Right lung (tissue), 10 donors: ENCODE measurements at places on chromosomes 1 and 21. TPM values are rescaled to one million over a fixed set of nuclear protein-coding genes. Genes with fewer than 3 reads are reported as not detected.

GRCh38 chr1:55635856-55636255 lies 420.7 kb upstream of the USP24 start:
- DNase-seq: no peak

DNA sequence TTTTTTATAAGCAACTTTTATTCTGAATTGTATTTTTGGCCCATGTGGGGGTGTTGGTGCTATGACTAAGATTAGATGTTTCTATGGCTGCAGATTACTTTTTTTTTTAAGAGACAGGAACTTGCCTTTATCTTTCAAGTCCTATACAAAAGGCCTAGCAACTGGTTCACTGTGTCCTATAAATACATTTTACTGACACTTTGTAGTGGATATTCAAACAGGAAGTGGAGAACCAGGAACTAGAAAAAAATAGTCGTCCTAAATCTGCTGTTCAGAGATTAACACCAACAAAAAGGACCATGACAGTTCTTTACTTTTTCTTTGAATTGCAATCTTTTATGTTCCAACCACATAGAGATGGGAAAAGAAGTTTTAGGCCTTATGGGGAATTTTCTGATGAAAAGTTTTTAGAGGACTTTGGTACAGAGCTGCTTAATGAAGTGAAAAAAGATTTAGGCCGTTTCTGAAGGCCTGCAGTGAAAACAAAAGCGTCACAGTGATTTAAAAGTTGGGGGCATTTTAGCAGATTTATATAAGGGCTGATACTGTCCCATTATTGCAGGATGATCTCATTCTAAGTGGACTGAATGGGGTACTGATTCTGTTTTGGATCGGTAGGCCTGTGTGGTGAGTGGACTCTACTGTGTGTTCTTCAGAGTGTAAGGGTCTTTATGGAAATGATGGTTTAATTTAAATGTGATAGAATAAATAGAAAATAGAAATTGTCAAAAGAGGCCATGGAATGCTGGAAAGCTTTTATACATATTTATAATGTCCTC lies 136.4 kb upstream of the DEPDC1 start:
- DNase-seq: no peak

GRCh38 chr1:196861429-196861828 lies 26.4 kb upstream of the CFHR4 start:
- DNase-seq: no peak

DNA sequence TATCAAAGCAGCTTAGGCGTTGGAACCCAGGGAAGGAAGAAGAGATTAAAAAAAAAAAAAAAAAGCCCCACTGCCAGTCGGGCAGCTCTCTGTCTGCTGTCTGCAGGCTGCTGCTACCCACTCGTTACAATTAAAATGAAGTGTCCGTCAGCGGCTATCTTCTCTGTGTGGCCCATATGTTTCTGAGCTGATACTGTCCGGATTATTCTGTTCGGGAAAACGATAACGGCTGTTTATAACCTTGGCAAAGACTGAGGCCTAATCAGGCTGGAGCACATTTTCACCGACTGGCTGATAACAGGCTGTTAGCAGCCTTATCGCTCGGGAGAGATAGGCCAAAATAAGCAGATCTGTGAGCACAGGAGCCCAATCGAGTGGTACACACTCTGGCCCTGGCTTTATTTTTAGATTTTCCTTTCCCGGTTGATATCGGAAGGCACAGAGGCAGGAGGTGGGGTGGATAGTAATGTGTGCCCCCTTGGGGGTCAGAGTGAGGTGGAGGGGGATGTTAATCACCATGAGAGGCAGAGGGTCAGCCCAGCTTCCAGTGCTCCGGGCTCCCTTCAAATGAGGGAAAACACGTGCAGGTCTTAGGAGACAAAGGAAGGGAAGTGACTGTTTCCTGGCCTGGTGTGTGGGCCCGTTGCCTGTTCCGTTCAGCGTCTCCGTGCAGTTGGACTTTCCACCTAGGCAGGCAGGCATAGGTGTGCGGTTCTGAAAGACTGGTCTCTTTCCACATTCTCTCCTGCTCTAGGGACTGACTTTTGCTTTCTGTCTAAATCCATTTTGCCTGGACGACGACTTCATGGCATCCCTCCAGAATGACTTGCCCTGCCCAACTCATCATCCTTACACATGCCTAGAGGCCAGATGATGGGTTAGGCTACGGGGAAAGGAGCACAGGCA lies 153.4 kb downstream of the PBX1 start:
- DNase-seq: no peak

DNA sequence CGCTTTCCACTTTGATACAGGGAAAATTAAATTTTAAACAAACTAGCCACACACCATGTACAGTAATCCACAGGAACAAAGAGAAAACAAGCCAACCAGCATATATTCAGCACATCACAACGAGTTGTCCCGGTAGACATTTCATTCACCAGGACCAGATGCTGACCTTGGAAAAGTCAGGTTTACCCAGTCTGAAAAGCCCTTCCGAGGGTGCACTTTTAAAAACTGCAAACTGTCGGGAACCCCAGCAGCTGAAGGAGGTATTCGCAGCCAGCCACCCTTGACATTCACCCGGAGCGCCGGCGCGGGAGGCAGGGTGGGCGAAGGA lies 1.2 kb downstream of the MCOLN3 start:
- DNase-seq: no peak

GRCh38 chr1:16155537-16156410 lies at the start of gene EPHA2:
EPHA2 (minus strand) TSS chr1:16156069; CDS start chr1:16155932, 137 bp downstream.
- peak; percentile 86 for DNase-seq

- DNase-seq: no peak
Measured at GRCh38 chr1:20355828-20356735, 65.4 kb downstream of the VWA5B1 start.

DNA sequence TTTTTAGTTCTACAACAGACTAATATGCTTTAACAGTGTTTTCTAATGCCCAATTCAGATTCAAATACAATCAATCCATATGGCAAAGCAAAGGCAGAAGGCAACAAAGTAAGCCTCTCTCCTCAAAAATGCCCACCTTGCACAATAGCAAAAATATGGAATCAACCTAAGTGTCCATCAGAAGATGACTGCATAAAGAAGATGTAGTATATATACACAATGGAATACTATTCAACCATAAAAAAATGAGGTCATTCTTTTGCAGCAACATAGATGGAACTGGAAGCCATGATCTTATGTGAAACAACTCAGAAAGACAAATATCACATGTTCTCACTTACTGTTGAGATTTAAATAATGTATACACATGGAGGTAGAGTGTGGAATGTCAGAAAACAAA lies 80.7 kb downstream of the EIF4G3 start:
- no peak for DNase-seq

DNA sequence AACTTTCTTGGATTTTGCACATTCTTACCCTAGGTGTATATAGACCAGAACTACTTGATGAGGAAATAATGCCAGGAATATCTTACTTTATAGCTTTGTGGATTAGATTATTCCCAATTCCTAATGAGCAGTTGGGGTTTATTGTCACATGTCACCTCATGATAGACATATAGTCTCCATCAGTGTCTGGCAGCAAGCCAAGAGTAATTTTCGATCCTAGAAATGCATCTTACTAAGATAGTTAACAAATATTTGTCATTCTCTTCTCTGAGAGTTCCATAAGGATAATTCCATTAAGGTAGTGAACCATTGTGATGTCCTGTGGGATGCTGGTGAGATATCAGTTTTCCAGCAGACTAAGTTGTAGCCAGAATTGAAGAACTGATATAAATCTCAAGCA lies 1282.9 kb upstream of the B3GALT2 start:
- no peak for DNase-seq

DNA sequence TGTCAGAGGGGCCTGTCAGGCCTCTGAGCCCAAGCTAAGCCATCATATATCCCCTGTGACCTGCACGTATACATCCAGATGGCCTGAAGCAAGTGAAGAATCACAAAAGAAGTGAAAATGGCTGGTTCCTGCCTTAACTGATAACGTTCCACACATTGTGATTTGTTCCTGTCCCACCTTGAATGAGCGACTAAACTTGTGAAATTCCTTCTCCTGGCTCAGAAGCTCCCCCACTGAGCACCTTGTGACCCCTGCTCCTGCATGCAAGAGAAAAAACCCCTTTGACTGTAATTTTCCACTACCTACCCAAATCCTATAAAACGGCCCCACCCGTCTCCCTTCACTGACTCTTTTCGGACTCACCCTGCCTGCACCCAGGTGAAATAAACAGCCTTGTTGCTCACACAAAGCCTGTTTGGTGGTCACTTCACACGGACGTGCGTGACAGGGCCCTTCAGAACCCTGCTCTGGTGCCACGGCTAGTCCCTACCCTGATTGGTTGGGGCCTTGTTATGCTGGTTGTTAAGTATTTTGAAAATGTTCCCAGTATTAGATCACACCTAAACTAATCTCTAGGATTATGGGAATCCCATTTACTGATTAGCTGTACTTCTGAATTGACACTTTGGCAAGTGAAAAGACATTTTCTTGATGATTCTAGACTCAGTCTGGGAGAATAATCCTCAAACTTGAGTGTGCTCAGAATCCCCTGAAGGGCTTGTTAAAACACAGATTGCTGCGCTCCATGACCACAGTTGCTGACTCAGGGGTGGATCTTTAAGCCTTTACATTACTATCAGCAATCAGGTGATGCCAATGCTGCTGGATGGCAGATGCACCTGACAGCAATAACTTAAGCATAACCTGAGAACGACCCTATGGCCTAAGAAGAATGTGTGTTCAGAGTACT lies 28.8 kb upstream of the SPATA6 start:
- no peak for DNase-seq

GRCh38 chr1:43156026-43156425 lies 16.1 kb downstream of the EBNA1BP2 start:
- DNase-seq: no peak

- no peak for DNase-seq
Measured at GRCh38 chr21:20220586-20220985, 777.6 kb upstream of the NCAM2 start.

- no peak for DNase-seq
Measured at GRCh38 chr1:235746245-235746644, 96.7 kb upstream of the GNG4 start.

GRCh38 chr1:152786077-152786476 lies at the start of gene LCE1E:
LCE1E (plus strand) TSS chr1:152786257; CDS start chr1:152787300, 1,043 bp downstream.
- DNase-seq: no peak

DNA sequence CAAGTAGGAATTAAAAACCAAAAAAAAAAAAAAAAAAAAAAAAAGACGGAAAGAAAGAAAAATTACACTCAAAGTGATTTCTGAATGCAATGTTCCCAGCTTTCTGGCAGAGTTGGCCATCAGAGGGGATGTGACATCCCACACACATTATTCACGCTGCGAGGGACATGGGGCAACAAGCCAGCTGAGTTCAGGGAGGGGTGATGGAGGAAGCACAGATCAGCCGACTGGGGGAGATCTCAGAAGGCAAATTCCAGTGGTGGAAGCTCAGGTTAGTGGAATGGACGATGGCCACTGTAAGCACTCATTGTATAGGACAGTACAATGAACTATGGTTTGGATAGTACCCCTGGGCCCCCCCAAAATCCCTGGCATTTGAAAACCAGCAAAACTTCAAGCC lies 311.9 kb downstream of the PCP4 start:
- DNase-seq: no peak

- peak; percentile 80 for DNase-seq
Measured at GRCh38 chr1:24727501-24728216, 17.6 kb upstream of the CLIC4 start.

GRCh38 chr1:14724246-14724645 lies 125.8 kb downstream of the KAZN start:
- no peak for DNase-seq

DNA sequence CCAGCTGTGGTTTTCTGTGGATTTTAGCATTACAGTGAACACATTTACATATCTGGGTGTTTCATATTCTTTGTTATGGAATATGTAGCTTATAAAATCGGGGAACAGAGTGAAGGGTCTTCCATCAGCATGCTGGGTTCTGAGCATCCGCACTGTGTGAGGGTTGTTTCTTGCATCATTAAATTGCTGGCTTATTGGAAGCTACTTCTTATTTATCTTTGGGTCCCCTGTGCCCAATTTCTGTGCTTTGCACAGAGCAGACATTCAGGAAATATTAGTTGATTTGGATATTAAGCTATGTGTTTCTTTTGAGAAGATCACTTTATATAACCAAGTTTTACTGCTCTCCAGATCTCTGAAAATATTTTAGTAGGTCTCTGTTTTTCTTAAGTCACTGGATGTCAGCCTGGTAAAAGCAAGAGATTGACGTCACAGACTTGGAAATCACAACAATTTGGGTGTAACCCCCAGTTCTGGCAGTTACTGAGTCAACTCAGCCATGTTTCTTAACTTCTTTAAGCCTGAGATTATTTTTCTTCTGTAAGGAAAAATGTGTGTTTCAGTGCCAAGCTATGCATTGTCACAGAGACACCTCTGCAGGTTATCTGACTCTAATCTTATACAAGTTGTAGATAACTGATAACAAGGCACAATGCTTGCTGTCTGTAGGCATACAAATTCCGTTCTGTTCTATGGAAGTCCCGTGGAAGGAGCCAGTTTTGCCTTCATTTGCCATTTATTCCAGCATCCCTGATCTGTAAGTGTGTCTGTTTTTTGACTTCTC lies 258.3 kb upstream of the KAZN start:
- no peak for DNase-seq

DNA sequence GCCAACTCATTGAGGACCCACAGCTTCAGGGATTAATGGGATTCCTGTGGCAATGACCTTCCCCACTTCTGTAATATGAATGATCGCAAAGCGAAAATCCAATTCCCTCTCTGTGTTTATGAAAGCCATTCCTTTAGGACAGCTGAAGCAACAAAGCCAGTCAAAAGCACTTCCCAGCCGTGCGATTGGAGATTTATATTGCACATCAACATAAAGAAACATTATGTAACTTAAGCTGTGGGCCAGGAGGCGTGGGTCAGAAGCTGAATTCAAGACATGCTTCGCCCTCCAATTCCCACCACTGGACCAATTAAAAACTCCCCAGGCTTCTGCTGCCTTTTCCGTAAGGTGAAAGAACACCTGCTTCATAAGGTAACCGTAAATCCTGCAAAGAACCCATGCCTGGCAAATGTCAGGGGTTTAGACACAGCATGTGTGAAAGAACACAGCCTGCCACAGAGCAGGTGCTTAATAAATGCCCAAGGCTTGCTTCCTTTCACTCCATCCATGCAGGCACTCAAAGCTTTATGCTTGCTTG lies 138.9 kb upstream of the SOD1 start:
- no peak for DNase-seq

Gene LMOD1
- polyA plus RNA-seq: 5.6 TPM

Gene SPRR2B
- not detected for polyA plus RNA-seq

Gene CNKSR1
- 24.0 TPM for polyA plus RNA-seq

Gene DRAXIN
- 2.2 TPM for polyA plus RNA-seq

Gene TMPRSS3
- 0.82 TPM for polyA plus RNA-seq

Gene SPATA45
- 1.2 TPM for polyA plus RNA-seq

Gene TNFRSF1B
- polyA plus RNA-seq: 22.8 TPM

Gene PLXNA2
- polyA plus RNA-seq: 23.5 TPM

Gene AIRE
- 0.12 TPM for polyA plus RNA-seq

Gene SELE
- polyA plus RNA-seq: 0.29 TPM

Gene ROR1
- polyA plus RNA-seq: 89.0 TPM

Gene NKAIN1
- 2.4 TPM for polyA plus RNA-seq

Gene S1PR1
- polyA plus RNA-seq: 154 TPM

Gene COA6
- polyA plus RNA-seq: 30.8 TPM

Gene CCDC17
- 10.4 TPM for polyA plus RNA-seq

Gene DIO1
- 0.77 TPM for polyA plus RNA-seq
